ENCODE measurements at places on chromosomes 11 and 22.
A peak's percentile ranks its signal among the peaks of the same experiment; 100 is the strongest.

GRCh38 chr22:20576445-20576816 lies 69.0 kb downstream of the MED15 start:
- H3K4me3 ChIP-seq: no peak overlapping the region
- no peaks in the 10 kb centered on the region for H3K27me3 ChIP-seq
- no peak for DNase-seq

DNA sequence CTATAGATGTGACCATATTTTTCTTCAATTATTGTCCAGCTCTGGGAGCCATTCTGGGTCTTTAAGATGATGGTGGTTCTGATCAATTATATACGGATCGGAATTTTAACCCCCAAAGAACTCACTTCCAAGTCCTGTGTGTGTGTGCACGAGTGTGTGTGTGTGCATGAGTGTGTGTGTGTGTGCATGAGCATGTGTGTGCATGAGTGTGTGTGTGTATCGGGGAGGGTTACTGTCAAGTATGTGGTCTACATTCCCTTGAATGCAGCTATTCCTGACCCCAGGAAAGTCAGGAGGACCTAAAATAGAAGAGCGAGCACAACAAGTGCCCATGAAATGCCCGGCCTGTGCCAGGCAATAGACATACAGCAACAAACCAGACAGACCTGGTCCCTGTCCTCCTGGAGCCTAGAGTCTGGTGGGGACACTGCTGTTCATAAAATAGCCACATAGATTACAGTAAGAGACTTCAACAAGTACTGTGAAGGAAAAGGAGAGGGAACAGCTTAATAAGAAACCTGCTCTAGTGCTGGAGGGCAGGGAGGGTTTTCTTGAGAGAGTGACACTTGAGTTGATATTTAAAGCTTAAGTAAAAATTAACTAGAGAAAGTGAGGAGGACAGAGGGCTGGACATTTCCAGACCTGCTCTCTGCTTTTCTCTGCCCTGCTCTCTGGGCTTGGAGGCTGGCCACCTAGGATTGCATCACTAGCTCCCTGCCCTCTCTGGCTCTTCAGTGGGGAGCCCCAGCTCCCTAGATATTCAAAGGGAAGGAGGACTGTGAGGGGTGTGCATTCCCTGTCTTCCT lies 66.1 kb upstream of the SPON1 start:
- no peak for DNase-seq
- no peaks in the 10 kb centered on the region for H3K27me3 ChIP-seq
- no peak overlapping the region for H3K27ac ChIP-seq

- peaks cover 17% of the 10 kb centered on the region for H3K27me3 ChIP-seq
- peak within 1 kb of the TSS; percentile 66 for H3K4me3 ChIP-seq
- DNase-seq: peak; percentile 41
- H3K27ac ChIP-seq: no peak within 1 kb of the TSS
Measured at GRCh38 chr22:32204856-32205722, at the start of gene RFPL2. TSS of gene RFPL2 (minus strand) at chr22:32205073. CDS start at chr22:32202451, 2,622 bp downstream.

DNA sequence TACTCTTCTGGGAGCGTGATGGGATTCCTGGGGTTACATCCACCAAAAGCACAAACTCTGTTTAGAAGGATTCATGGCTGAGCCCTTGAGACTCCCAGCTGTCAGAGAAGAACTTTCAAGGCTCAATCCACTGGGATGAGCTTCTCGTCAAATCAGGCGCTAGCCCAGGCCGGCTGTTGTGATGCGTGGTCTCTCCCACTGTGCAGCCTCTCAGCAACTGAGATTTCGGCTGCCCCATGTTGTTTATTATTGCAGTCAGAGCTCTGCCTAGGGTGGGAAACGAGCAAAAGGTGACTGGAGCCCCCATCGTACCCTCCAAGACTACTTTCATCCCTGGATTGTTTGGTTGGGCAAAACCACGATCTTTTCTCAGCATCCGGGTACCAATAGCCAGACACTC lies 251.6 kb downstream of the ETS1 start:
- no peak for DNase-seq
- H3K27ac ChIP-seq: no peak overlapping the region
- H3K4me1 ChIP-seq: peaks cover 64% of the 10 kb centered on the region
- no peak overlapping the region for H3K4me3 ChIP-seq
- H3K36me3 ChIP-seq: no peaks in the 10 kb centered on the region

DNA sequence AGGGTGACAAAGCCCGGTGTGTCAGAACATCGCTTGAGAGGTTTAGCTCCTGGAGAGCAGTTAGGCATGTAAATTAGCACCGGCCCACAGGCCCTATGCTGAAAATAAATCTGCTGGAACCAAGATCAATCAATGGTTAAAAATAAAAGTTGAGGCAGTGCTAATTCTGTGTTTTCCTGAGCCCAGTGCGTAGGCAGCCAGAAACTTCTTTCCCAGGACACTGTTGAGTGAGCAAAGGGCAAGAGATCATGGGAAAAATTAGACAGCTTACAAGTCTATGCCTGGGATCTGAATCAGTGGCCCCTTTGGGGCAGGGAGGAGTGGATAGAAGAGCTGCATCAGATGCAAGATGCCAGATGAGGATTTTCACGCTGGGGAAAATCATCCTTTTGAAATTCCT lies 539.2 kb downstream of the BUD13 start:
- no peak overlapping the region for H3K4me3 ChIP-seq
- H3K4me1 ChIP-seq: no peaks in the 10 kb centered on the region
- H3K27me3 ChIP-seq: no peaks in the 10 kb centered on the region
- H3K27ac ChIP-seq: no peak overlapping the region

DNA sequence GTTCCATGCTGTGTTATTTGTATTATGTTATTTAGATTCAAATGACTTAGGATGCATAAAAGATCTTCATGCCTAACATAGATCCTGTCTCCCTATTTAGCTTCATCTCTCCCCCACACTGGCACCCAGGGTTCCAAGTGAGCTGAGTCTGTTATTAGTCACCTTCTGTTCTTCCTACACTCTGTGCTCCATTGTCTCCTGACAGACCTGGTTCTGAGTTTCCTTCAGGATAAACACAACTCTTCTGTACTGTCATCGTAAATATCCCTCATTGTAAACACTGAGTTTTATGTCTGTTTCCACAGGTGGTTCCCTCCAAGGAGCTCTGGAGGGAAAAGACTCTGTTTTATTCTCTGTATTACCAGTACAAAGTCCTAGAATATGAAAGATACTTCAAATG lies 8.7 kb downstream of the MMP26 start:
- no peaks in the 10 kb centered on the region for H3K4me1 ChIP-seq
- peaks cover 15% of the 10 kb centered on the region for H3K27me3 ChIP-seq
- no peaks in the 10 kb centered on the region for H3K36me3 ChIP-seq
- DNase-seq: no peak
- H3K4me3 ChIP-seq: no peak overlapping the region

GRCh38 chr22:27088026-27088425 lies 430.6 kb downstream of the MIAT start:
- DNase-seq: no peak
- H3K27me3 ChIP-seq: peaks cover 27% of the 10 kb centered on the region
- H3K27ac ChIP-seq: no peak overlapping the region
- H3K4me1 ChIP-seq: no peaks in the 10 kb centered on the region

- DNase-seq: no peak
- H3K4me3 ChIP-seq: no peak overlapping the region
- H3K36me3 ChIP-seq: no peaks in the 10 kb centered on the region
- H3K27ac ChIP-seq: no peak overlapping the region
- H3K27me3 ChIP-seq: peaks cover 3% of the 10 kb centered on the region
Measured at GRCh38 chr11:27914080-27914479, 193.9 kb downstream of the KIF18A start.

Data from activated naive CD4-positive, alpha-beta T cell treated with anti-CD3 and anti-CD28 coated beads for 36 hours (primary cell).